Stimulated activated CD8-positive, alpha-beta memory T cell treated with anti-CD3 and anti-CD28 coated beads, Interleukin-2, amount 100 ng/mL, for 1 hour (primary cell): ENCODE measurements at places on chromosomes 12 and 14.

DNA sequence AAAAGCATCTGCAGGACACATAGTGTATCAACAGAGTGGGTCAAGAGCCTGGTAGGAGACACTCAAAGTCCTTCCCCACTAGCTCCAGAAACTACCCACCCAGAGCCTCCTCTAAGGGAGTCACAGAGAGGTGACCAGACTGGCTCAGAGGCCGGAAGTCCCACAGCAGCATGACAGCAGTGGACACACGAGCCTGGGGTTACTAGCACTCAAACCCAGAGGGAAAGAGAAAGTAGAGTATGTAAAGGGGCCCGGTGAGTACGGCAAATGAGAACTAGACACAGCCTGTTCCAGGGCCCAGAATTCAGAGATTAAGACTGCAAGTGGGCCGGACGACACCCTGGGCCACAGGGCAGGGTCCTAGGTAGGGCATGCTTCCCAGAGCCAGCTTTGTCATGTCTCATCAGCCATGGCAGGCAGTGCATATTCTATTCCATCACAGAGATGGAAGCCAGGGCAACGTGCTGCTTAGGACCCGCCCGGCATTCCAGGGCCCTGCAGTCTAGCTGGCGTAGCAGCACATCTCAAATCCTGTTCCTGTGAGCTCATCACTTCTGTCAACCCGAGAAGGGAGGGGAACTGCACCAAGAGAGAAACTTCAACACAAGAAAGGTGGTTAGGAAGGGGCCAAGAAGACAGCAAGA is 4.2 kb downstream of the IFFO1 start:
- no peak for DNase-seq

GRCh38 chr14:73686901-73687300 is 27.3 kb downstream of the PNMA1 start:
- no peak for DNase-seq

DNA sequence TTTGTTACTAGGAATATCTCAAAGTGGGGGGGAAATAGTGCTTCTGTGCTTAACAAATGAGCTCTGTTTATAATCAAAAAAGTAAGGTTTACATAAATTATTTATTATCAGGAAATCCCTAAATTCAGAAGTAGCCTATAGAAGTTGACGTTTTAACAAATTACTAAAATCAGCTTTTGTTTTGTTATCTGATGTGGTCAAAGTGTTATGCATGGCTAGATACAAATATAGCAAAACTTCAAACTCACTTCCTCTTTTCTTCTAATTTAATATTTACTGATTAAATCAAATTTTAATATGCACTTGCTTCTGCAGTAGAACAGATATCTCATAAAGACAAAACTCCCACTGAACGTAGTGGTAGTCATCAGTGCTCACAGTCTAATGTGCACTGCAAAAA is 47.5 kb downstream of the GARIN6 start:
- no peak for DNase-seq

DNA sequence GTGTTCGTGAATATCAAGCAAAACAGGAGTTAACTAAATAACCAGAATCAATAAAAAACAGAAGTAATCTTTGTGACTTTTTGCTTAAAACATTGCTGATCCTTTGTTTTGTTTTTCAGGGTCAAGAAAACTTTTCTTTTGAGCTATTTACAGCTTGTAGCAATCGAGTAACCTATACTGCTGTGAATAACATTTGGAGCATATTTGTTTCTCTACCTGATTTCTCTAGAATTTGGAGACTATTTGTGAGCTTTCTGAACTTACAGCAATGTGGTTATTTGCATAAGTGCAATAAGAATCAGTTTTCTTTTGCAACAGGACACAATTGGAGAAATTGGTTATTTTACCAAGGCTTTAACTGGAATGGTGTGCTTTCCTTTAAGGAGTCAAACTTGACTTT is 7.3 kb upstream of the ETNK1 start:
- DNase-seq: no peak

DNA sequence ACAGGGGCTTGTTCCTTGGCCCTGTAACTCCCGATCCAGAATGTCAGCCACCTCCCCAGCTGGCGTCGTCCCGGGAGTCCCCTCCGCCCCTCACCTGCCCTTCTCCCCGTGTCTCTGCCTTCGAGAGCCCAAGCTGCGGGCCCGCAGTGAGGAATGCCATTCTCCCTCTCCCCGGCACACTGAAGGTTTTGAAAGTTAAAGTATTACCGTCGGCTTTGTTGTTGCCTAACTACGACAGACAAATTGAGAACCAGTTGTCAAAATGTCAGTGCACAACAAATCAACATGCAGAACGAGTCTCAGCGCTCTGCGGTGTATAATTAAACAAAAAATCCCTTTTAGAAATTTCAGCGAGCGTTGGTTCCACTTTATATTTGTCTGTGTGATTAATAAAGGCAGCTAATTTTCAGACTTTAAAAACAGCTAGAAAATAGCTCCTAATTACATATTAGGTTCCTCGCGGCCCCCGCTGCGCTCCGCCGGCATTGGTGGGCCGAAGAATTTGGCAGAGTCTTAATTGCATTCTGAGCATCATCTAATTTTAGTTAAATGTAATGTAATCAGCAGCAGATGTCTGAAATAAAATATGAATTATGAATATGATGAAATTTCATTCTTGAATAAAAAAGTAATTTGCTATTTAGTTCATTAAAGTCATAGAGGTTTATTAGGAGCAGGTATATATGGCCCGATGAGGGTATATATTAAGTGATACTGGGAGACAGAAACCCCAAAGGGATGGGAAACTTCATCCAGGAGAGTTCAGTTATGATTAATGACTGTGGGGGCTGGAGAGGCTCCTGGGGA is 40.3 kb downstream of the MVK start:
- DNase-seq: no peak

DNA sequence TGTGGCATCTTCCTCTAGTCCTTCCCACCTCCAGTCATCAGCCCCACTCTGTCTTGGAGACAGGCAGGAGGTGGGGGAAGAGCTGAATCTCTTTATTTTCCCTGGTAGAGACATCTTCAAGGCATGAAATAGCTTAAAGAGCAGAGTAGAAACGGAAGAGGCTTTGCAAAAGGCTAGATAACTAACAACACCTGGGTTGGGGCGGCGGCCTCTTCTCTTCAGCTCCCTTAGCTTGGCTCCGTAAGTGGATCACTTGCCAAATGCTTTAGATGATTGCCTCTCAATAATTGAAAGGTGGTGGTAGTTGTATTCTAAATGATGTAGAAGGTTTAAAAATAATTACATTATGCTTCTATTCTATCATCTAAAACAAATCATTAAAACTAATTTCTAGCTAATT is 36.1 kb downstream of the SSPN start:
- no peak for DNase-seq

- no peak for DNase-seq
Measured at GRCh38 chr14:28780843-28781820, 14.5 kb downstream of the FOXG1 start.

GRCh38 chr12:3030821-3031429 is 46.3 kb upstream of the TSPAN9 start:
- no peak for DNase-seq
